ENCODE measurements at places on chromosomes 1 and 21.

DNA sequence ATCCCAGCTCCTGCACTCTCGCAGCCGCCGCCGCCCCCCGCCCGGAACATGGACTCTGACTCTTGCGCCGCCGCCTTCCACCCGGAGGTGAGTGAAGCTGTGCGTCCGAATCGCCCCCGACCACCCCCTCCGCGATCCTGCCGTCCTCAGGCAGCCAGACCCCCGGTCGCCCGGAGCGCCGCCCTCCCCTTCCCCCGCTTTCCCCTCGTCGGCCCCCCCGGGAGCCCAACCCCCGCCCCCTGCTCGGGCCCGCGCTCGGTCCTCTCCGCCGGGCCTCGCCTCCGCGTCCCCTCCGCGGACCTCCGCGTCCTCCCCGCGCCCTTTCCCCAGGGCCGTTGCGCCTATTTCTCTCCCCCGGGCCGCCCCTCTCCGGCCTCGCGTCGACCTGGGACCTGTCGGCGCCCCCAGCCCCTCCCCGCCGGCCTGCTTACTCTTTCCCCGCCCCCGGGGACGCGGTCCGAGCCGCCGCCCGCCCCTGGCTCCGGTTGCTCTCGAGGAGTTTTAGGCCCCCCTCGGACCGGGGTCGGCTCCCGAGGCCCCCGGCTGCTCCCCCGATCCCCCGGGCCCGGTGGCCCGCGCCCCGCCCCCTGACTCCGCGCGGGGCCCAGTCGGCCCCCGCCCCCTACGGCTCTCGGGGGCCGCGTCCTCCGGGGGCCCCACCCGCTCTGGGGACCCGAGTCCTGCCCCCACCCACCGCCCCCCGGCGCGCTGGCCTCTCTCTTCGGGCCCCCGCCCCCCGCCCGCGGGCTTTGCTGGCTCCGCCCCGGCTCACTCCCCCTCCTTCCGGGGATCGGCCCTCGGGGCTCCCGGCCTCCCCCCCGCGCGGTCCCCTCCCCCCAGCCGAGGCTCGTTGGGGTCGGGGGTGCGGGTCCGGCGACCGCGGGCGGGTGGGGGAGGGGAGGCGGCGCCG is 743 bp downstream of the PHF13 start:
- peak; percentile 46 for DNase-seq

GRCh38 chr1:77504986-77505385 is 177.5 kb downstream of the ZZZ3 start:
- DNase-seq, result no peak

DNA sequence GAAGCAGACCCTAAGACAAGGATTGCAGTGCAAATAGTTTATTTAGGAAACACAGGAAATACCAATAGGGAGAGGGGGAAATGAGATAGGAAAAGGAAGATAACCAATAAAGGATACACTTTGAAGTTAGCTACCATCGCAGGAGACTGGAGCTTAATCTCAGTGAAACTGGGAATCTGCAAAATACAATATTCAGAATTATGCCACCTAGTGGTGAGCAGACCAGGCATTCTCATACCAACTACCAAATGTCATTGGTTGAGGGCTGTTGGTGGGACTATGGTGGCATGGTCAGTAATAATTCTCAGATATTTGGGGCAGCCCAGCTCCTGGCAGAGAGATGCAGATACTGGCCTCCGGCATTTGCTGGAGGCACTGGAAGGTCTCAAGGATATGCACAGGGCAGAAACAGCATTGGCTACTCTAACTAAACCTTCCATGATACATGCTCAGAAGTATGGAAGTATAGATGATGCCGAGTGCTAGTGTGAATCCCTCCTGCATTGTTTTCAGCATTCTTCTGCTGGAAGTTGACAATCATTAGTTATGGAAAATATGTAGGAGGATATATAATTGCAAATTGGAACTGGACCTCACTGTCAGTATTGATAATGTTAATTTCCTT is 11.8 kb upstream of the ZFP69B start:
- peak; percentile 37 for DNase-seq

DNA sequence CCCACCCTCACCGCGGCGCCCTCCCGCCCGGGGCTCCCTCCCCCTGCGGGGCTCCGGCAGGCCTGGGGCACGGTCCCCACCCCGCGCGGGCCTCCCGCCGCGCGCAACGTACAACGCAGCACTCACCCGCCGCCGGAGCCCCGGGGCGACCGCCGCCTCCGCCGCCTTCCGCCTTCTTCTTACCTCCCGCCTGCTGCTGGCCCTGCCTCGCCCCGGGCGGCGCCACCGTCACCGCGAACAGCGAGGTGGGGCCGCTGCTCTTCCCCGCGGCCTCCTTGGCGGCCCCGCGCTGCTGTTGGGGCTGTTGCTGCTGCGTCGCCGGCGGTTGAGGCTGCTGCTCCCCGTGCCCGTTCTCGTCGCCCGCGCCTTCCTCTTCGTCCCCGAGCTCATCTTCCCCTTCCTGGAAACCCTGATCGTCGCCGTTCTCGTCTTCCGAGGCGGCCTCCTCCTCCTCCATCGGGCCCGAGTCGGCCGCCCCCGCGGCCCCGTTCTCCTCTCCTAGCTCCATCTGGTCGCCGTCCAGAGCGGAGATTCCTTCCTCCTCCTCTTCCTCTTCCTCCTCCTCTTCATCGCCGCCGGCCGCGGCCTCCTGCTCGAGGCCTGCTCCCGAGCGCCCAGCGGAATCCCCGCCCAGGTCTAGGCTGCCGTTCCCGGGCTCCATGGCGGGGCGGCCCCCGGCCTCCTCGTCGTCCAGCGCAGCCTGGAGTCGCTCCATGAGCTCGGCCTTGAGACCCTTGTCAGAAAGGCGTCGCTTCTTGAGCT is 671 bp downstream of the HNRNPU start:
- peak; percentile 23 for DNase-seq

DNA sequence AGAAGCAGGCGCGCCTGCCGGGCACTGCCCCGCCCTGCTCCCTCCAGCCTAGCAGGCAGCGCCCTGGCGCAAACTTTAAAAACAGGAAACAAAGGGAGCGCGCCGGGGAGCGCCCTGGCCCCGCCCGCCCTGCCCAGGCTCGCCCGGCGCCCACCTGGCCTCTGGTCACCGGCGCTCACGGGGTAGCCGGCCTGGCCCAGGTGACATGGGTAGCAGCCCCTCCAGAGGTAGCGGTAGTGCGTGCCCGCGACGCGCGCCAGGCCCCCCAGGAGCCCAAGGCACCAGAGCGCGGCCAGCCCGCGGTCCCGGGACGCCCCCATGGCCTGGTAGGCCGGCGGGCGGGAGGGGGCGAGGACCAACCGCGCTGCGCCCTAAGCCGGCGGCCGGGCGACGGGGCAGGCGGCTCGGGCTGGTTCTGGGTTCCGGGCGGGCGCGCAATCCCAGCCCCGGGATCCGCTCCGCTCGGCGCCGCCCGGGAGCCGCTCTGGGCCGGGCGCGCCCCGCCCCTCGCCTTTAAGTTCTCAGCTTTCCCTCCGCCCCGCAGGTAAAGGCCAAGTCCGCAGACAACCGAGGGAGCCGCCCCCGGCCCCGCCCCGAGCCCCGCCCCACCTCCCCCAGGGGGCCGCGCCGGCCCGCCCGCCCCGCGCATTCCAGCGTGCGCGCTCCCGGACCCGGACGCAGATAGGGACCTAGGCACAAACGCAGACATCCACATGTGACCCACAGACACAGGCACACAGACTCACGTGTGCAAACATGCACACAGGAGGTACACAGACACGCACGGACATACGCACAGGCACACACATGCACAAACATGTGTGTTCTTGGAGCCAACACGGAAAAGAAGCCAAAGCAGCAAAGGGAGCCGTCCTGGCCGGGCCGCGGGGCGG is 76.7 kb downstream of the ARHGEF16 start:
- DNase-seq, result peak; percentile 93

- DNase-seq, result no peak
Observed at GRCh38 chr1:20602851-20603450, 14.1 kb downstream of the CDA start.

GRCh38 chr1:15347182-15347581 is 62.5 kb upstream of the EFHD2 start:
- DNase-seq, result no peak

GRCh38 chr21:43006874-43007208 is 32.5 kb downstream of the PKNOX1 start:
- DNase-seq, result no peak

DNA sequence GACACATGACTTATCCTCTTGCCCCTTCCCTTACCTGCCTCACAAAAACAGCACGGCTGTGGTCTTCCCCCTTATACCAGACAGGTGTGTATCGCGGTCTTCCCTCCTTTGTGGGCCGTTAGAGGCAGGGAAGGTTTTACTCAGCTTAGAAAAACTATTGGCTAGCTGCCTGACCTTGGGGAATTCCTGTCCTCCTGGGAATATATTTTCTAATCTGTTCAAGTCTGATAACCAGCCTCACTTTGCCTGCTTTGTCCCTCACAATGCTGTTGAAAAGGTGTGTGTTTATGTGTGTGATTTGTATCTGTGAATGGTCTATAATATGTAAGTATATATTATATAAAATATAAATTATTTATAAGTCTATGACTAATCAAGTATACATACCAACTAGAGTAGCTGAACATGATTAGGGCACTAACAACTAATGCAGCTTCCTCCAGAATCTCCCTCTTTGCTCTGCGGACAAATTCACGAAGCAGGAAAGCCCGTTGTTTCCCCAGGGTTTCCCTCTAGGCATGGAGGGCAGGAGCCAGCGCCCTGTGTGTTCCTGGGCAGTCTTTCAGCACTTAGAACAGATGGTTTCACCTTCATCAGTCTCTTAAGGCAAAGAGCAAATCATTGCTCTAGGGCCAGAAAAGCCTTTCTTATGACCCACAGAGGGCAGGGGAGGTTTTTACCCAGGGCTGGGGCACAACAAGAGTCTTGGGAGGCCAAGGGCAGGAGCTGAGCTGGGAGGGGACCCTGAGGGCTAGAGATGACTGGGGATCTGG is 25.6 kb downstream of the SLC26A9 start:
- no peak for DNase-seq

- DNase-seq, result no peak
Observed at GRCh38 chr1:89698020-89698560, 65.2 kb downstream of the LRRC8C start.

- DNase-seq, result no peak
Observed at GRCh38 chr21:46057710-46058241, 40.1 kb upstream of the COL6A2 start.

DNA sequence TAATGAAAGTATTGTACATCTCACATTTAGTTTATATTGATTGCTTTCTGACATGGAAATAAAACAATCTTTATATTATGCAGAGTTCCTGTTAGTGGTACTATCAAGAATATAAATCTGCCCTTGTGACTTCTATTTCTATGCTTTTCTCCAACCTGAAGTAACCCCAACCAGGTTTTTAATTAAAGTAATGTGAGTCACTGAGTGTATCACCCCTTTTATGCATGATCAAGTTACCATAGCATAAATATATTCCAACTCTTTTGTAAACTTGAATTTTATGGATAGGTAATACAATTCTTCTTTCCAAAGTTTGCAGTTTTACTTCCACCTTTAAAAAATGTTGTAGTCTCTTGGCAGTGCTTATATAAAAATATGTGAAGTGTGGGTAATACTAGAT is 532.3 kb downstream of the USP25 start:
- no peak for DNase-seq

- no peak for DNase-seq
Observed at GRCh38 chr1:1881727-1882126, 9.2 kb downstream of the GNB1 start.

DNA sequence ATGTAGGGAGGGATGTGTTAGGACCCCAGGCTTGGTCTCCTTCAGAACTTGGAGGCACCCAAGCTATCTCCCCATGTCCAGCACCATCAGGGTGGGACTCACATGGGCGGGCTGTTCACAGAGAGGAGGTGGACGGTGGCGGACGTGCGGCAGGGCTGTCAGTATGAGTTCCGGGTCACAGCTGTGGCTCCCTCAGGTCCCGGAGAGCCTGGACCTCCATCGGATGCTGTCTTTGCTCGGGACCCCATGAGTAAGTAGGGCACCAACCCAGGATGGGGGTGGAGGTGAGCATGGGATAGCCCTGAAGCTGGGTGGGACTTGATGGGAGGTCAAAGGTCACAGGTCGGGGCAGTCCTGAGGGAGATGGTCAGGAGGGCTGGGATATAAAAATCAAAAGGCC is 27.8 kb downstream of the IGFN1 start:
- no peak for DNase-seq

- DNase-seq, result no peak
Observed at GRCh38 chr1:16326833-16327404, 25.4 kb downstream of the FBXO42 start.

- no peak for DNase-seq
Observed at GRCh38 chr1:184422490-184423233, 35.8 kb downstream of the C1orf21 start.

DNA sequence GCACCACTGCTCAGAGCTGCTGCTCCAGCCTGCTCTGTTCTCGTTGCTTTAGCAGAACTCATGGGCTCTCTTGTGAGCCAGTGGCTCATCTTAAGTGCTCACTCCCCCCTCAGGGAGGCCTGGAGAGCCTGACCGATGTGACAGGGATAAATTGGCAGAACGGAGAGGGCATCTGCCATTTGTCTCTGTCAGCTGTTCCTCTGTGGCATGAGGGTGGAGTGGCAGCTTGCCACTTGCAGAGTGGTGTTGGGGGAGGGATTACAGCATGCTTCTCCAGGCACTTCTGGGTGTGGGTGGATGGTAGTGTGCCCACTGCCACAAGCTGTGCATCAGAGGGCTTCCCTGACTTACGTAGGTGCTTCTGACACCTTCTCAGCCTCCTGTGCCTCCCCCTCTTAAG is 229.5 kb downstream of the PAPPA2 start:
- no peak for DNase-seq

DNA sequence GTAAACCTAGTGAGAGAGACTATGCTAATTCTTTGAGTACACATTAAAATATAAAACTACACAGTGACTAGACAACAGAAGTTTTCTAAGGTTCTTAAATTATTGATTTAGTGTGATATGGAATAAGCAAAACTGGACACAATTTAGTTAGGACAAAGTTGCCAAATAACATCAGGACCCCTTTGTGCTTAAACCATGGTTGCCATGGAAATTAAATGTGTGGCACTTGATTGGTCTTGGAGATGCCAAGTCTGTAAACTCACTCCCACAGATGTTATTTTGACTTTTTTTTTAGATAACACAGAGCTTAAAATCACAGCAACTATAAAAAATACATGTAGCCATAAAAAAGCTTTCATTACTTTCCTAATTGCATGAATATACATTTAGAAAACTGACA is 234.6 kb downstream of the BRINP3 start:
- DNase-seq, result no peak

- no peak for DNase-seq
Observed at GRCh38 chr1:212290608-212291007, 5.4 kb downstream of the PPP2R5A start.

GRCh38 chr1:89975540-89976125 is 19.3 kb upstream of the ZNF326 start:
- no peak for DNase-seq
